ENCODE measurements at places on chromosomes 2 and 18.
A peak's percentile ranks its signal among the peaks of the same experiment; 100 is the strongest.

DNA sequence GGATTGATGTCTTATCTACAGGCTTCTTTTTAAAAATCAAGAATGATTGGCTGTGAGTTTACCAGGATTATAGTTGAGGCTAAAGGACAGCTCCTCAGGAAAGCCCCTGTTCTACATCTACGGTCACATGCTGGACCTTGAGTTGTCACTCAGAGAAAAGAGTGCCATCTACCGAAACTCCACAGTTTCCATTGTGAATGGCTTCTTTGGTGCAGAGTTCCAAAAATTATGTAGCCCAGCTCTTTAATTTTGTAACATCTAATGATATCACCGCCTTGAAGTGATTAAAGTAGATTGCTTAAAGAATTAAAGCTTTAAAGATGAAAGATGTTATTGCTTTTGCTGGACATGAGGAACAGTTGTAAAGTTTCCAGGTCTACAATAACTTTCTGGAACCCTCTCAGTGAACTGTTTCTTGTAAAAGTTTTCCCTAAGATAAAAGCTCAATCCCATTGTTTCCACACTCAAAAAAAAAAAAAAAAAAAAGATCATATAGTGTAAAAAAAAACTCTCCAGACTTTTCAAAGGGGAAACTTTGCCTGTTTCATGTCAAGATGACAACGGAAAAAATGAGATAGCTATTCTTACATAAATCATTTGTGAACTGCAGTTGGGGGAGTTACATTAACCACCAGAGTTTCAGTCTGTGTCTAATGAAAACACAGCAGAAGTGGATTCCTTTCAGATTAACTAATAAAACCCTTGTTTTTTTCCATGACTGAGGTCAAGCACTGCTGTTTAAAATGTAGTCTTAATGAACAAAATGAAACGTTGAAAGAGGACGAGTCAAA is 4.3 kb downstream of the COL3A1 start:
- peak; percentile 19 for DNase-seq

- DNase-seq: no peak
Observed at GRCh38 chr2:73239776-73240175, 5.7 kb downstream of the CCT7 start.

DNA sequence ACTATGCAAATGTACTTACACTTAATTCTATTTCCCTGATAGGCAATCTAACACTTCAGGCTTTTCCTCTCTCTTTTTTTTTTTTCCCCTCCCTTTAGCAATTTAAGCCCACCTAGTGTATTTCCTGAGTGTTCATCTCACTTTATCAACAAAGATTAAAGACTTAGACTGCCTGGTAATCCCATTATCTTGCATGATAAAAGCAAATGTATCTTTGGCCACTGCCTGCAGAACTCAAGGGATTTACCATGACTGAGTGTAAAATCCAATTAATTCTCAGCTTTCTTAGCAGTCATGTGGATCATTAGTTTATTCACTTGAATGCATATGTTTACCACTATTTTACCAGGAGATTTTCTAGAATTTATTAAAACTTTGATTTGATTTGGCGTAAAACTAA is 1102.2 kb upstream of the GYPC start:
- no peak for DNase-seq

DNA sequence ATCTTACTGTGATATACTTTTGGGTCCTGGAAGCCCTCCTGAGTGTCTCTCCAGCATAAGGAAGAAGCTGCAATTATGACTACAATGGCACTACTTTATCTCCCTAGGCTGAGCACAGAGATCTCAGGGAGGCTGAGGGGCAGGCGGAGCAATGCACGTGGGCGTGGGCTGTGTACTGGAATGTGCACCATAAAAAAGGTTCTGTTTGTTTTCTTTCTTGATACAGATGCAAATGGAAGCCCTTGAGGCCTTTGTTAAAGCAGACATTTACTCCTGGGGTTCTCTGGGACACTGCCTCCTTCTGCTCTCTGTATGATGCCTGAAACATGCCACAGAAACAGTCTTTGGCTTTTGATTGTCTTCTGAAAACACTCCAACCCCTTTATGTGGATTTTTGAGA is 79.1 kb upstream of the DLX2 start:
- peak; percentile 70 for DNase-seq

- DNase-seq: peak; percentile 56
Observed at GRCh38 chr2:16553226-16553625, 112.4 kb downstream of the CYRIA start.

DNA sequence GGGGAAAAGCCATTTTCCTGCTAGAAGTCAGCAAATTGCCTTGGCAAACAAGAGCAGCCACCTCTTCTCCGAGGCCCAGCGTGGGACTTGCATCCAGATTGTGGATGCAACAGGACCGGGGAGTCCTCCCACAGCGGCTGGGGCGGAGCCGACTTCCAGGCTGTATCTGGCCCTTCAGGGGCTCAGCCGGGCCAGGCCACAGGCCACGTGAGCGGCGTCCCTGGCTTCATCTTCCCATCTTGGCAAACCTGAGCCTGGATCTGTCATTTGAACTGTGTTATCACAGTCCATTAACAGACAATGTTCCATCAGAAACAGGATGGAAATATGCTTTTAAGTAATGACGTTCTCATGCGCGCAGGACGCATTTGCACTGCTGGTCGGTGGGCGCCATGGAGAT is 483.5 kb upstream of the SALL3 start:
- DNase-seq: no peak

DNA sequence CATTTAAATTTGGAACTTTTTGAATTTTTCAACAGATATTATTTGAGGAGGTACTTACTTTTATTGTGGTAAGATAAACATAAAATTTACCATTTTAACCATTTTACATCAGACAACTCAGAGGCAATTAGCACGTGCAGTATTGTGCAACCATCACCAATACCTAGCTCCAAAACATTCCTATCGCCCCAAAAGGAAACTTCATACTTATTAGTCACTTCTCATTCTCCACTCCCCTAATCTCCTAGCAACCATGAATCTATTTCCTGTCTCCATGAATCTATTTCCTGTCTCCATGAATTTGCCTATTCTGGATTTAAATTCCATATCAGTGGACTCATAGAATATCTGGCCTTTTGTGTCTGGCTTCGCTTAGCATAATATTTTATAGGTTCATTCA is 69.9 kb upstream of the FAM136A start:
- DNase-seq: no peak

GRCh38 chr18:70200286-70200685 is 5.2 kb downstream of the RTTN start:
- DNase-seq: no peak

- no peak for DNase-seq
Observed at GRCh38 chr18:50594942-50595341, 35.1 kb downstream of the MAPK4 start.

DNA sequence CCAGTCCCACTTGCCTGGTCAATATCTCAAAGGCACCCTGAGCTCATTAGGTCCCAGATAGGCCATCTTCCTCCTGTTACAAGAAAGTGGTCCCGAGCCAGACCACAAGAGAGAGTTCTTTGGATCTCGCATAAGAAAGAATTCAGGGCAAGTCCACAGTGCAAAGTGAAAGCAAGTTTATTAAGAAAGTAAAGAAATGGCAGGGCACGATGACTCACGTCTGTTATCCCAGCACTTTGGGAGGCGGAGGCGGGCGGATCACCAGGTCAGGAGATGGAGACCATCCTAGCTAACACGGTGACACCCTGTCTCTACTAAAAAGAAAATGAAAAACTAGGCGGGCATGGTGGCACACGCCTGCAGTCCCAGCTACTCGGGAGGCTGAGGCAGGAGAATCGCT is 10.8 kb upstream of the SMAD7 start:
- DNase-seq: no peak

- DNase-seq: no peak
Observed at GRCh38 chr2:102438578-102438977, 15.6 kb downstream of the IL18RAP start.

GRCh38 chr2:216564611-216565010 is 66.0 kb downstream of the RPL37A start:
- DNase-seq: no peak

- DNase-seq: no peak
Observed at GRCh38 chr2:106053116-106053515, 141.0 kb downstream of the UXS1 start.

- DNase-seq: no peak
Observed at GRCh38 chr2:197926673-197927072, 122.3 kb downstream of the PLCL1 start.

DNA sequence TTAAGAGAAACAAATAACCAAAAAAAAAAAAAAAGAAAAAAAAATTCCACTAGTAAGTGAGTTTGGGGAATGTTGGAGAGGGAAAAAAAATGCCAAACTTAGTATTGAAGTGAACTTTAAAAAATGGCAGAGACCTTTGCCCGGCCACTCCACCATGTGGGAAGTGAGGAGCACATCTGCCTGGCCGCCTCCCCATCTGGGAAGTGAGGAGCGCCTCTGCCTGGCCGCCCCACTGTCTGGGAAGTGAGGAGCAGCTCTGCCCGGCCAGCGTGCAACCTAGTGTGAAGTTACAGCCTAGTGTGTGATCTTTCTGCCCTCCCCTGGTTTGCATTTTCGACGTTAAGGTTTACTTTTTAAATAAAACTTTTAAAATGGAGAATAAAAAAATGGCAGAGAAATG is 33.9 kb upstream of the VIT start:
- DNase-seq: no peak

GRCh38 chr2:190882411-190882766 is 1.8 kb downstream of the GLS start:
- DNase-seq: no peak

- no peak for DNase-seq
Observed at GRCh38 chr2:36982467-36982866, 16.1 kb upstream of the STRN start.

GRCh38 chr2:165369131-165369897 is 100.2 kb upstream of the CSRNP3 start:
- DNase-seq: peak; percentile 37

- no peak for DNase-seq
Observed at GRCh38 chr18:57753063-57753462, 50.1 kb downstream of the ATP8B1 start.

DNA sequence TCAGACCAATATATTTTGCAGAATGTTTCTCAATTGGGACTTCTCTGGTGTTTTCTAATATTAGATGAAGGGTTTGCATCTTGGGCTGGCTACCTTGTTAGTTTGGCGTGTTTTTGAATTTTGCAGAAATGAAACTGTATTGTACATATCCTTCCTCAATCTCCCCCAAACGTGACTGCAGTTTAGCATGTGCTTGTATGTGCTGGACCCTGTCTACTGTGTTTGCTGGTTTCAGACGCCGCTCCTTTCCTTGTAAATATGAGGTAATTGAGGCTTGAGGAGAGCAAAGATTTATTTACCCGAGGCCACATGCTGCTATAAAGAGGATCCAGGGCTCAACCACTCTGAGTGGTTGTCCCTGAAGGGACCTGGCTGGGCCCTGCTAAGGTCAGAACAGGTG is 57.2 kb downstream of the NGEF start:
- DNase-seq: no peak

- DNase-seq: no peak
Observed at GRCh38 chr2:237638176-237638575, 10.8 kb downstream of the LRRFIP1 start.

DNA sequence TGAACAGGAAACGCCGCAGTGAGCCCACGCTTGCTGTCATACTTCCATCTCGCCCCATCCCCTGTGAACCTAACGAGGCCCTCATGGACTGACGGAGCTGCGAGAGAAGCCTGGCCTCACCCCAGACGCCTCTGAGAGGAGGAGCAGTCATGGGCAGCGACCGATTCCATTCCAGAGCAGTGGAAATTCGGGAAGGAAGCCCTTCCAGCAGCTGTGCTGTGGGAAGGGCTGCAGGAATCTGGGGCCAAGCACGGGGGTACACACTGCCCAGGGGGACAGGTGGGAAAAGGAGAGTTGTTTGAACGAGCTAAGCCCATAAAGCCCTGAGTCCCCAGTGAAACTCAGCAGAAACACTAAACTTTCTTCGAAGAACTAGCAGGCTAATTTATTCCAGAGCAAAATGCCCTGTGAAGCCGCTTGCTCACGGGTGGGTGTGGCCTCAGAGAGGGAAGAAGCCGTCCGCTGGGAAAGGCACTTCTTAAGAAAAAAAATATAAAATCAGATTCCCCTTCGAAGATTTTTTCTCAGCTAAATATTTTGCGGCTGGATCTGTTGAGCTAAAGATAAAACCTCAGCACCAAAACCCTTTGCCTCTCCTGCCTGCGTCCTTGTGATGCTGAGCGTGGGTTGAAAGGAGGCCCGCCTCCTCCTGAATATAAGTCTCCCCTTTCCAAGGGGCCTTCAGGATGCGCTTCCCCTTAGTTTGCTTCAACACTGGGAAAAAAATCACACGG is 38.2 kb downstream of the ANKMY1 start:
- no peak for DNase-seq

GRCh38 chr2:46803547-46803878 is 112.1 kb downstream of the MCFD2 start:
- DNase-seq: no peak

DNA sequence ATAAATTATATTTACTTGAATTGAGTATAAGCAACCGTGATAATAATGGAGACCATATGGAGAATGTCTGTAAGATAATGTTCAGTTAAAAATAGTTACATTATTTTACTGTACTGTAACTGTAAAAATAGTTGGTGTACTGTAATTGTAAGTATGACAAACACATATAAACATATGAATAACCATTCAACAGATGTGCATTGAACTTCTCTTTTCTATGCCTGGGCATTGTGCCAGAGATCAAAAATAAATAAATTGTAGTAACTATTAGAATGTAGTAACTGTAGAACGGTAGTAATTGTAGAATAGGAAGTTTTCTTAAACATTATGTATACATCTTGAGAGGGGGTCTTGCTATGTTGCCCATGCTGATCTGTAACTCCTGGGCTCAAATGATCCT is 287.4 kb upstream of the EPAS1 start:
- DNase-seq: no peak

GRCh38 chr2:172931256-172931894 is 144.3 kb upstream of the MAP3K20 start:
- no peak for DNase-seq

- no peak for DNase-seq
Observed at GRCh38 chr2:157468931-157469708, 25.2 kb upstream of the CYTIP start.

GRCh38 chr2:60534052-60534685 is 19.3 kb downstream of the BCL11A start:
- DNase-seq: no peak

GRCh38 chr2:21657445-21657844 is 533.7 kb downstream of the TDRD15 start:
- no peak for DNase-seq

All from iPS-NIHi11 (cell line).